ENCODE measurements at places on chromosomes 6 and 20. TPM values are rescaled to one million over a fixed set of nuclear protein-coding genes. Genes with fewer than 3 reads are reported as not detected.

The HDDC2 gene
- total RNA-seq, result 55.1 TPM

The POPDC3 gene
- 45.1 TPM for total RNA-seq

The HAO1 gene
- not detected for total RNA-seq

The CTCFL gene
- not detected for total RNA-seq

The COL9A3 gene
- not detected for total RNA-seq

The TCF19 gene
- total RNA-seq, result 28.4 TPM

The PHF20 gene
- 23.3 TPM for total RNA-seq

The ZC2HC1B gene
- not detected for total RNA-seq

The GHRH gene
- not detected for total RNA-seq

The SLA2 gene
- total RNA-seq, result not detected

The NRSN1 gene
- total RNA-seq, result not detected

The PDE7B gene
- total RNA-seq, result 6.8 TPM

The OTOR gene
- total RNA-seq, result not detected

The TFAP2D gene
- not detected for total RNA-seq

The SLC12A5 gene
- total RNA-seq, result not detected

The EEF1A2 gene
- total RNA-seq, result 0.43 TPM

The DLL1 gene
- 0.86 TPM for total RNA-seq

The GPR63 gene
- 0.11 TPM for total RNA-seq

The COL21A1 gene
- total RNA-seq, result not detected

The PPP1R16B gene
- total RNA-seq, result not detected

The CNBD2 gene
- not detected for total RNA-seq

The CD40 gene
- 2.5 TPM for total RNA-seq

The RGS19 gene
- total RNA-seq, result 13.2 TPM

The NHLRC1 gene
- 3.2 TPM for total RNA-seq

The RIMS1 gene
- total RNA-seq, result 10.6 TPM

The LINC00237 gene
- total RNA-seq, result not detected

The RFX6 gene
- not detected for total RNA-seq

The OR2W1 gene
- total RNA-seq, result not detected

The OSER1 gene
- 29.5 TPM for total RNA-seq

The SLPI gene
- 1.7 TPM for total RNA-seq

The IP6K3 gene
- total RNA-seq, result not detected

The ADTRP gene
- total RNA-seq, result 1.3 TPM

The PTCHD4 gene
- 0.76 TPM for total RNA-seq

The RREB1 gene
- 12.4 TPM for total RNA-seq

The RSPO4 gene
- not detected for total RNA-seq

The MCHR2 gene
- total RNA-seq, result not detected

The CLIC5 gene
- total RNA-seq, result not detected

The RRAGD gene
- not detected for total RNA-seq

The SLC22A2 gene
- not detected for total RNA-seq

The TRIM15 gene
- total RNA-seq, result not detected

The CLPSL2 gene
- not detected for total RNA-seq

The TAGAP gene
- not detected for total RNA-seq

The SDCBP2 gene
- 5.5 TPM for total RNA-seq

The XKR7 gene
- not detected for total RNA-seq

The VSTM2L gene
- total RNA-seq, result 9.2 TPM

The FNDC11 gene
- total RNA-seq, result not detected

The DXO gene
- 24.2 TPM for total RNA-seq

The CTNNBL1 gene
- 22.4 TPM for total RNA-seq

Data from GM23248 (cell line).